ENCODE measurements at places on chromosomes 1 and 21.

- DNase-seq, result no peak
Measured at GRCh38 chr1:31310198-31310597, 13.4 kb downstream of the ZCCHC17 start.

DNA sequence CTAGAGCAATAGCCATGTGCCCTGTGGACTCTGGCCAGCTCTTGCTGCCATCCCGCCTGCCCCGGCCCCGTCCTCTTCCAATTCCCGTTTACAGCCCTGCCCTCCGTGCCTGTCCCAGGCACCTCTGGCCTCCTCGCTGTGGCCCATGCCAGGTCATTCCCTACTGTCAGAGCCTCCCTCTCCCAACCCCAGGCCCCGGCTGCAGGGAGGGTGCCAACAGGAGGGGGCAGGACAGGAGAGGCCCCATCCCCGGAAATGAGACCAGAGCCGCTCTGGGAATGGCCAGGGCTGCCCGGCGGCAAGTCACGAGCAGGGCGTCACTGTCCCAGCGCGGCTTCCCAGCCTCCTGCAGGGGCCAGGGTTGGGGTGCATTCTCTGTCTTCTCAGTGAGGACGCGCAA lies 23.5 kb upstream of the TSPEAR start:
- no peak for DNase-seq

- peak; percentile 99 for DNase-seq
Measured at GRCh38 chr1:154970631-154971340, at the start of gene SHC1. SHC1 (minus strand) TSS chr1:154970747; CDS start chr1:154970526, 221 bp downstream.

- DNase-seq, result no peak
Measured at GRCh38 chr1:236834876-236835275, 39.8 kb downstream of the MTR start.

GRCh38 chr1:87179076-87179810 lies 149.4 kb upstream of the LMO4 start:
- DNase-seq, result no peak

- DNase-seq, result no peak
Measured at GRCh38 chr1:66929691-66929998, 4.9 kb downstream of the MIER1 start.

DNA sequence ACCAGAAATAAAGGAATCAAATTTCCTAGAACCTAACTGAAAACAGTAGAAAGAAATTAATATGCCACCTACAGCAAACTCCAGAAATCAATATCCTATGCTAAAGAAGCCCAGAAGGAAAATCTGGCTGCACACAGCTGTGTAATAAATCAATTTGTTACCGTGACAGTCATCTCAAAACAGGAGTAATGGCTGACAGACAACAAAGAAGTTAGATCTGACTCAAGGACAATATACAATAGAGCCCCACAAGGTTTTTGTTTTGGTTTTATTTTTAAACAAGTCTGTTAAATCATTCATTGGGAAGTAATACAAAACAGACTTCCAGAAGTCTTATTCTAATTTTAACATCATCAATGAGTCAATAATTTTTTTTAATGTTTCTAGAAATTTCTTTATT lies 168.4 kb downstream of the RERE start:
- no peak for DNase-seq

GRCh38 chr1:107883562-107883961 lies 81.4 kb downstream of the VAV3 start:
- DNase-seq, result no peak

DNA sequence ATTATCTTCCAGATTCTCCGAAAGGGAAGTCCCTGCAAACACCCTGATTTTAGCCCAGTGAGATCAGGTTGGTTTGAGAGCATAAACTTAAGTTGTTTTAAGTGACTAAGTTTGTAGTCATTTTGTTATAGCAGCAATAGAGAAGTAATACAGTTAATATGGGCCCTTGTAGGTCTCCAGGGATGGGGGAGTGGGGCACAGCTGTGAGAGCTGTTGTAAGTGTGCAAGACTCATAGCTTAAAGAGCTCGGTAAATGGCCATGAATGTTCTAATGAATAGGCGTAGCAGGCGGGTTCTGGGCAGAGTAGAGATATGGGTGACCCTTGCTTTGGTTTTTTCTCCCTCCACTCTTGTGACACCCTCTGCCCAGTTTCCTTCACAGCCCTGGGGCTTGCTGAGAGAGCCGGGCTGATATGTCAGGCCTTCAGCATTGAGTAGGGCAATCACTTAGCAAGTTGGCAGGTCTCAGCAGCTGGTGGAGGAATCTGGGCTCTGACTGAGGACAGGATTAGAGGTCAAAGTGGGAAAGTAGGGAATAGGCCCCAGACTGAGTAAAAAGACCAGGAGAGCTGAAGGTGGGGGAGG lies 16.0 kb upstream of the ID3 start:
- no peak for DNase-seq

DNA sequence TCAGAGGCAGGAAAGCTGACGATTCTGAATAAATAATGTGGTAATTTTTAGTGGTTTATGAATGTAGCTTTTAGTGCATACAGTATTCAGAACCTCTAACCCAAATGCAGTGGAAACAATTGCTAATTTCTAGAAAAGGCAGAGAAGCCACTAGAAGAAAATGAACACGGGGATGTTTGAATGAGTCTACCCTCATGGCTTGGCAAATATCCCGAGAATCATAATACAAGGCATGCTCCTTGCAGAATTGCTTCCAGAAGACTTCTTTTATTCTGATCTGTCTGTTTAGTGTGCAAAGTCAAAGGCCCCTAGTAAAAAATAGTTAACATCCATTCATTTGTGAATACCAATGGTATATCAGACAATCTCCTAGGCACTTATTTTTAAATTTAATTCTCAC lies 246.8 kb downstream of the LMO4 start:
- DNase-seq, result no peak

DNA sequence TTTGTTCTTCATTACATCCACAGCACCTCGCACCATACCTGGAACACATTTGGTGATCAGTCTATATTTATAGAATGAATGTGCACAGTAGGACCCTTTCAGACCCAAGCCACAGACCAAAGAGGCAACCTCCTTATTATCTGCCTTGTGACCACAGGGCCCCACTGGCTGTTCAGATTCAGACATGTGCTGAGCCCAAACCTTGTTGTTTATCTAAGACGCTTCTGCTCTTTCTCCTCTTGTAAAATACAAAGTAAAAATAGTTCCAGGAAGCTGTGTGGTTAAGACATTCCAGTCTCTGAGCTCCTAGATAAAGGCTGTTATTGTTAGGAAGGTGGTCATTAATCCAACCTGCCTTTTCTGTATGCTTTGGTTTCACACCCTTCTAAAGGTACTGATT lies 3.6 kb upstream of the SCMH1 start:
- no peak for DNase-seq

- no peak for DNase-seq
Measured at GRCh38 chr1:166570954-166571353, 268.3 kb upstream of the POGK start.

- peak; percentile 38 for DNase-seq
Measured at GRCh38 chr1:184166485-184166884, 115.0 kb downstream of the TSEN15 start.

DNA sequence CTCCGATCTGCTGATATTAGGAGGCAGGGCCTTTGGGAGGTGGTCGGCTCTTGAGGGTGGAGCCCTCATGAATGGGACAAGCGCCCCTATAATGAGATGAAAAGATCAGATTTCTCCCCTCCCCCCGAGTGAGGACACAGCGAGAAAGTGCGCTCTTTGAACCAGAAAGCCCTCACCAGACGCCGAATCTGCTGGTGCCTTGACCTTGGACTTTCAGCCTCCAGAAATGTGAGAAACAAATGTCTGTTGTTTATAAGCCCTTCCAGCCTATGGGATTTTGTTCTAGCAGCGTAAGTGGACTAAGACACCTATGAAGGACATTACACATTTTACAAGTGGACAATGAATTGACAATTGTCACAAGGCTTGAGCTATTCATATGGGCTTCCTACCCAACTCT lies 80.2 kb downstream of the RIPK4 start:
- DNase-seq, result no peak

DNA sequence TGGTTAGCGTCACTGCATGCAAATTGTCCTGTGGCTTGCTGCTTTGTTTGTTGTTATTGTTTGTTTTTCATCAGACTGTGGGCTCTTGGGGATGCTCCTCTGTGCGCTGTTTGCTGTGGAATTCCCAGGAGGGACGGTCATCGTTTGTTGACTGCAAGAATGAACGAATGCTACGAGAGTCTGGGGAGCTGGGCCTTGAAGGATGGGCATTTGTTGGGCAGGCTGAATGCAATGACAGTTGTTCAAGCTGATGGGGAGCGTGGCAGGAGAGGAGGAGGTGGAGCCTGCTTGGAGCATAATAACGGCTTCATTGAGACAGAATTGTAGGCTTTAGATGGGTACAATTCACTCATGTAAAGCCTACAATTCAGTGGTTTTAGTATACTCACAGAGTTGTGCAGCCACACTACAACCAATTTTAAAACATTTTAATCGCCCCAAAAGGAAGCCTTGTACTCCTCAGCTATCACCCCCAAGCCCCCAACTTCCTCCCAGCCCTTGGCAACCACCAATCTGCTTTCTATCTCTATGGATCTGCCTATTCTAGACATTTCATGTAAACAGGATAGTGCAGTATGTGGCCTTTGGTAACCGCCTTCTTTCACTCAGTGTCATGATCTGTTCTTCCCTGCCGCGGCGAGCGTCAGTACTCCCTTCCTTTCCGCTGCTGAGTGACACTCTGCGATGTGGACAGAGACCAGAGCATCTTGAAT lies 190.2 kb downstream of the CAMTA1 start:
- DNase-seq, result no peak

Data from G401 (cell line).